ENCODE measurements at places on chromosomes 11 and 22. TPM values are rescaled to one million over a fixed set of nuclear protein-coding genes. Genes with fewer than 3 reads are reported as not detected.

Gene FIBIN
- total RNA-seq: 13.8 TPM

Gene OR6T1
- not detected for total RNA-seq

Gene CARS1
- total RNA-seq: 17.2 TPM

DNA sequence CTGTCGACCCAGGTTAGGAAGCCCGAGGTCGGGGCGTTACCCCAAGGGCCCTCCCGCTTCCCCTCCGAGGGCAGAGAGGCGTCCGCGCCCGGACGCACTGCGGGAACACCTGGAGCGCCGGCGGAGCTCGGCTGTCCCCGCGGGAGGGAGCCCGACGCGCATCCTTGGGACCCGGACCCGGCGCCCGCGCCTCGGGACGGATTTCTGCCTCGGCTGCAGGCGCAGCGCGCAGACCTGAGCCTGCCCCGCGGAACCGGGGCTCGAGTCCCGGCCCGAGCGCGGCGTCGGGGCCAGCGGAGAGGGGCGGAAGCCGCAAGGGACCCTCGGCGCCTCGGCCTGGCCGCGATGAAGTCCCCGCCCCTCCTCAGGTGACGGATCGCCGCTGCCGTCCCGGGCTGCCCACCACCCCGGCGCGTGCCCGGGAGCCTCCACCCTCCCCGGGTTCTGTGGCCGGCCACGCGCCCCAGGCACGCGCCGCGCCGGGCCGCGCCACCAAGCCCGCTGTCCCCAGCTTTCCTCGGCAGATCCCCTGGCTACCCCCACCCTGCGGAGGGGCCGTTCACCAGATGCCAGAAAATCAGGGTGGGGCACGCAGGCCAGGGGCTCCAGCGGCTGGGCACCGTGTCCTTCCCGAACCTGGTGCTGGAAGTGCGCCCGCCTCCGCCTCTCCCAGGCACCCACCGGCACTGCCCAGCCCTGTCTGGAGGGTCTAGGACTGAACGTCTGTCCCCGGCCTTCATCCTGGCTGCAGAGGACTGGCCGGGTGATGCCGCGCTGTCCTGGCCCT is 410 bp downstream of the GLB1L3 start:
- DNase-seq: no peak
- H3K4me1 ChIP-seq: peaks cover 17% of the 10 kb centered on the region
- H3K27ac ChIP-seq: no peak overlapping the region
- peak overlapping the region; percentile 8 for H3K4me3 ChIP-seq
- H3K27me3 ChIP-seq: peaks cover 97% of the 10 kb centered on the region

DNA sequence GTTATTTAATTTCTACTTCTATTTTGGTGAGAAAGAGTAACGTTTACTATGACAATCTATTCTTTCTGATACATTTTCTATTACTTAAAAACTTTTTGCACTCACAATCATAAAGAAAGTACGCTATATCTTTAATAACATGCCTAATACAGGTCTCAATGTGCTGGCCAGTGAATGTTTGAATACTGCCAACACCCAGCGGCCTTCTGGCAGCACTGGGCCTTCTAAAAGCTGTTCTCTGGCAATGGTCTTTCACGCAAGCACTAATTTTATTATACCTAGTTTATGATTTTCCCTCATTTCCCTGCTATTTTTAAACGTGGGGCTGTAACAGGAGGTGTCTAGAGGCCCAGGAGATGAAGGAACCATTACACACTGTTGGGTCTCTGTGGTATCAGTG is 349.8 kb upstream of the PITPNB start:
- peak overlapping the region; percentile 26 for H3K27ac ChIP-seq
- H3K4me1 ChIP-seq: peaks cover 20% of the 10 kb centered on the region
- peak; percentile 14 for DNase-seq

- no peak for DNase-seq
- H3K27me3 ChIP-seq: peaks cover 99% of the 10 kb centered on the region
- peak overlapping the region; percentile 17 for H3K4me3 ChIP-seq
- no peak overlapping the region for H3K27ac ChIP-seq
- H3K4me1 ChIP-seq: peaks cover 19% of the 10 kb centered on the region
Observed at GRCh38 chr11:129374081-129374992, 1.3 kb upstream of the BARX2 start.

- H3K4me1 ChIP-seq: peaks cover 16% of the 10 kb centered on the region
- no peaks in the 10 kb centered on the region for H3K27me3 ChIP-seq
- H3K36me3 ChIP-seq: no peaks in the 10 kb centered on the region
- DNase-seq: no peak
Observed at GRCh38 chr22:33274214-33275072, 216.3 kb upstream of the SYN3 start.

DNA sequence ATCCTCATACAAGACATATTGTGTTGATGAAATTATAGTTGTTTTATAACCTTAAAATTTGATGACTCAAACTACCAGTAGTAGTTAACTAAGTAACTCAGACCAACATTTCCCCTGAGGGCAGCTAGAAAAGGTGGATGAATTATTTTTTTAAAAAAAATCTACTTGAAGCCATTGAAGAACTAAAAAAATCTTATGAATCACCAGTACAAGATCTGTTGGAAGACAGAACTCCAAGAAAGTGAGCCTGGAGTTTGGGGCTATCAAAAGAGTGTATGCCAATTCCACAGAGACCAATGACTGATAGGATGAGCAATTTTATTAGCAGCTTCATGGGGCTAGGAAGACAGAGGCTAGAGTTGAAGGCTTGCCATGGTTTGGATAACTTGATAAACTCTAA is 72.4 kb downstream of the CYP2R1 start:
- H3K36me3 ChIP-seq: no peaks in the 10 kb centered on the region
- H3K4me1 ChIP-seq: no peaks in the 10 kb centered on the region
- no peaks in the 10 kb centered on the region for H3K27me3 ChIP-seq
- no peak overlapping the region for H3K27ac ChIP-seq

DNA sequence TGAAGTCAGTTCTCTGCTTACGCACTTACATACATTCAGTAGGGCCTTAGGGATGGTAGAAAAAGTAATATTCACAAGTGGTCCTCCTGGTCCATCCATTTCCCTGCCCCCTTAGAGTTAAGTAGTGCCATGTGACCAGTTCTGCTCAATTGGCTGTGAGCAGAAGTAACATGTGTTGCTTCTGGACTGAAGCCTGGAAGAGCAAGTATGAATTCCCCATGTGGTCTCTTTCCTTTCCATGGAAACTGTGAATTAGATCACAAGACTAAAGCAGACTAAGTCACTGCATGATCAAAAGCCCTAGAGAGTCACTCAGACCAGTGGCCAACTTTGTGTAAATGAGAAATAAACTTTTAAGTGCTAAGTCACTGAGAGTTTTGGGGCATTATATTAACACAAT is 341.7 kb upstream of the CADM1 start:
- H3K27ac ChIP-seq: no peak overlapping the region
- DNase-seq: no peak
- H3K27me3 ChIP-seq: no peaks in the 10 kb centered on the region
- H3K4me1 ChIP-seq: peaks cover 30% of the 10 kb centered on the region

DNA sequence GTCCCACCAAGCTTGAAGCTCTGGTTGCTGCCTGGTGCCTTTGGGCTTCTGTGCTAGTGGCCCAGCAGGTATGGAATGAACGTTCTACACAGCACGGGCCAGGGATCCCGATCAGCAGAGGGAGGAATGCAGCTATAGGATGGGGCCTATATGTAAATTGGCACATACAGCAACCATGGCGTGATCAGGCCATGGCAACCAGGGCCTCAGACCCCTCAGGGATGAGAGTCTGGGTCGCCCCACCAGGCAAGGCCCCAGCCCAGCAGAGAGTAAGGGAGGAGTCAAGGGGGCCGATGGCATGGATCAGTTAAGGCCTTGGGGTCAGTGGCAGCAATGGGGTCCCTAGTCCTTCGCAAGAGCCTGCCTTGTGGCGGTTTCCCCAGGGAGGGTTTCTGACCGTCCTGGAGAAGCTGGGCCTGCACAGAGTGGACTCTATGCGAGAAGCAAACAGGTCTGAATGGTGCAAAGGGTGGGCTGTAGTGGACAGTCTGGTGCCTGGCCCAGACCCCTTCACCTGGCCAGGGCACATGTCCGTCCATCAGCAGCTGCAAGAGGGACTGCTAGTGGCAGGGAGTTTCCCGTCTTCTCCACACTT is 98.6 kb downstream of the RPS6KA4 start:
- H3K4me3 ChIP-seq: no peak overlapping the region
- H3K4me1 ChIP-seq: no peaks in the 10 kb centered on the region
- H3K27me3 ChIP-seq: peaks cover 5% of the 10 kb centered on the region
- no peak for DNase-seq

GRCh38 chr11:55571828-55572227 is at the start of gene OR4C16:
Gene OR4C16 (plus strand): TSS chr11:55572128. CDS start chr11:55572128, 0 bp downstream.
- no peaks in the 10 kb centered on the region for H3K36me3 ChIP-seq
- no peaks in the 10 kb centered on the region for H3K27me3 ChIP-seq
- DNase-seq: no peak
- no peak within 1 kb of the TSS for H3K27ac ChIP-seq
- no peaks in the 10 kb centered on the region for H3K4me1 ChIP-seq

- H3K27me3 ChIP-seq: no peaks in the 10 kb centered on the region
- no peak overlapping the region for H3K27ac ChIP-seq
- no peaks in the 10 kb centered on the region for H3K4me1 ChIP-seq
Observed at GRCh38 chr11:18490319-18490718, 34.7 kb downstream of the LDHAL6A start.

Gene GGTLC2
- total RNA-seq: not detected

Gene MS4A13
- total RNA-seq: not detected

DNA sequence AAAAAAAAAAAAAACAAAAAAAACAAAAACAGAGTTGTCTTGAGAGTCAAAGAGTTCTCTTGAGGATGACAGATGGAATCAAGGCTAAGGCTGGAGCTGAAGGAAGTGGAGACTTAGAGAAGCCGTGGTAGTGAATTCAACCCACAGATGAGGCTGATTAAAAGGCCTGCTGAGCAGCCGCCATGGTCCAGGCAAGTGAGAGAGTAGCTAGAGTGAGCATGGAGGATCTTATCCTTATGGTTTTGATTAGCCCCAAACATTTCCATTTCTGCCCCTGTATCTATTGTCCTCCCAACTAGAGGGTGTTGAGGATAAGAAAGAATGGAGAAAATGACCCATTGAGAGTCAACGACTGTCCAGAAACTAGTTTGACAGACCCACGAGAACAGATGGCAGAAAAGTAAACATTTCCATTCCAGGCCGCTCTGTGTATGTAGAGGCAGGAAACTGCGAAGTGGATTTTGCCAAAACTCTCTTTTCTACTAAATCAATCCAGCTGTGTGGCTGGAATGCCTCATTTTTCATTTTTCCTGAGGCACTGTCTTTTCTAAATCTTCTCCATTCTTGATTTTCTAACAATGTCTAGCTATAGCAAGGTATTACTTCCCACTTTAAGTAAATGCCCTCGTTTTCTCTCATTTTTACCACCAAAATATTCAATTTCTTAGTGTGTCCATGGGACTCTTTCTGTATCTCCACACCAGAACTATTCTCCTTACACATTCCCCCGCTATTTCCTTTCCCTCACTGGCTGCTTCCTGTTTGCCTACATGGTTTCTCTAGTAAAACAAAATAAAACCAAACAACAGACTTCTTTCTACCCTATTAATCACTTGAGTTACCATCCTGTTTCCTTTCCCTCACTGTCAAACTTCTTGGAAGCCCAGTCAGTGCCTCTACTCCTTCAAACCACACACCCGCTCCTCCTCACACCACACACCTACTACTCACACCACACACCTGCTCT is 5.4 kb upstream of the MMP8 start:
- H3K36me3 ChIP-seq: no peaks in the 10 kb centered on the region
- H3K27me3 ChIP-seq: no peaks in the 10 kb centered on the region
- H3K4me3 ChIP-seq: no peak overlapping the region
- no peak overlapping the region for H3K27ac ChIP-seq
- no peak for DNase-seq
- no peaks in the 10 kb centered on the region for H3K4me1 ChIP-seq

GRCh38 chr11:16511116-16512114 is 155.1 kb upstream of the SOX6 start:
- no peaks in the 10 kb centered on the region for H3K4me1 ChIP-seq
- no peak overlapping the region for H3K4me3 ChIP-seq
- peak overlapping the region; percentile 42 for H3K27ac ChIP-seq
- H3K36me3 ChIP-seq: no peaks in the 10 kb centered on the region
- DNase-seq: no peak

GRCh38 chr22:49590381-49590780 is 237.3 kb downstream of the BRD1 start:
- H3K4me3 ChIP-seq: no peak overlapping the region
- no peaks in the 10 kb centered on the region for H3K27me3 ChIP-seq
- H3K4me1 ChIP-seq: no peaks in the 10 kb centered on the region
- DNase-seq: no peak
- H3K36me3 ChIP-seq: no peaks in the 10 kb centered on the region
- H3K27ac ChIP-seq: no peak overlapping the region

GRCh38 chr11:28981381-28981780 is 873.2 kb downstream of the METTL15 start:
- no peaks in the 10 kb centered on the region for H3K27me3 ChIP-seq
- no peaks in the 10 kb centered on the region for H3K4me1 ChIP-seq
- no peak overlapping the region for H3K27ac ChIP-seq
- H3K36me3 ChIP-seq: no peaks in the 10 kb centered on the region
- DNase-seq: no peak

DNA sequence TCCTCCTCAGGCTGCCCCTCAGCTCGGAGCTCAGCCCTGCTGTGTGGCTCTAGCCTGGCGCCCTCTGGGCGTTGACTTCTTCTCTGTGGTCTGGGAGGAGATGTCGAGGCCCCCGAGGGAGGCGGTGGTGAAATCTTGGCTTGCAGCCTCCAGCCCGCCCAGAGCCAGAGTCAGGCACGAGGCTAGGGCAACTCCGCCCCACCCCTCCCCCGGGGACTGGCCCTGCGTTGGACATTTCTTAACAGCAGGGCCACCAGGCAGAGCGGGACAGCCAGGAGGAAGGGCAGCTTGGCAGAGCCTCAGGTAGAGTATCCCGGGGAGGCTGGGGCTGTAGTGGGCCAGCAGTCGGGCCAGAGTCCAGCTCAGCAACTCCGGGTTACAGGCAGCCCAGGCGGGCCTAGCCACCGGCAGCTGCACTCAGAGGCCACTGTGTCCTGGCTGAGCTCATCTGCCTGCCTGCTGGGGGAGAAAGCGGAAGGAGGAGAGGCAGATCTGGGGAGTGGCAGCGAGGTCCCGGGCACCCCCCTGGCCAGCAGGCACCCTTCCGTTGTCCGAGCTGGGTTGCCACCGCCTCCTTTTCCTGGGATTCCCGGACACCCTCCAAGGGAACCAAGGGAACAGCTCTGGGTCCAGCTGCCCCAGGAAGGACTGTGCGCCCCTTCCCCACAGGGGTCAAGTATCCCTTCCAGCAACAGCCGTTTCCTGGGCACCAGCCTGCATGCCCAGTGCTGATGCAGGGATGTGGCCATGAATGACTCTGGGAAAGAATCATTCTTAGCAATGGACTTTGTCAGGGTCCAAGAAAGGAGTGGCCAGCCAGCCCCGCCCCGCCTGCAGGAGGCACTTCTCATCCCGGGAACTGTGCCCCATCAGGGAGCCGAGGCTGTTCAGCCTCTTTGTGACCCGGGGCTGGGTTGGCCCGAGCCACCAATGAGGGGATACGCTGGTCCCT is at the start of gene ALDH3B1:
TSS of gene ALDH3B1 (plus strand) at position 238 of the 952 bp plus-strand sequence. CDS start 4,971 bp downstream, outside the sequence.
- peak within 1 kb of the TSS; percentile 84 for H3K27ac ChIP-seq
- H3K4me3 ChIP-seq: peak within 1 kb of the TSS; percentile 24
- DNase-seq: peak; percentile 82
- H3K27me3 ChIP-seq: no peaks in the 10 kb centered on the region

GRCh38 chr11:120017582-120018150 is 120.2 kb downstream of the TRIM29 start:
- H3K4me3 ChIP-seq: no peak overlapping the region
- no peak overlapping the region for H3K27ac ChIP-seq
- no peaks in the 10 kb centered on the region for H3K36me3 ChIP-seq
- H3K4me1 ChIP-seq: peaks cover 5% of the 10 kb centered on the region

GRCh38 chr11:118152020-118152551 is 537 bp downstream of the SCN4B start:
- DNase-seq: no peak
- H3K36me3 ChIP-seq: no peaks in the 10 kb centered on the region
- peaks cover 17% of the 10 kb centered on the region for H3K4me1 ChIP-seq
- H3K27ac ChIP-seq: peak overlapping the region; percentile 78
- peak overlapping the region; percentile 37 for H3K4me3 ChIP-seq

All from heart right ventricle (tissue), 16 donors.